ENCODE measurements at places on chromosomes 13 and 19. TPM values are rescaled to one million over a fixed set of nuclear protein-coding genes. Genes with fewer than 3 reads are reported as not detected.

Gene MTIF3
- 54.7 TPM for total RNA-seq

Gene ZNF835
- total RNA-seq, result 0.93 TPM

Gene KLF1
- not detected for total RNA-seq

Gene GRIN2D
- total RNA-seq, result 5.0 TPM

Gene ZNF493
- 2.3 TPM for total RNA-seq

Gene HMG20B
- 92.5 TPM for total RNA-seq

Gene ICAM4
- 4.1 TPM for total RNA-seq

Gene CPB2
- total RNA-seq, result not detected

Gene TMEM145
- total RNA-seq, result not detected

Gene CYP2A7
- not detected for total RNA-seq

Gene PSG11
- not detected for total RNA-seq

Gene ZNF429
- total RNA-seq, result 6.0 TPM

Gene ELANE
- total RNA-seq, result 8.4 TPM

Gene SYNGR4
- not detected for total RNA-seq

Gene ABCA7
- 3.3 TPM for total RNA-seq

Gene ZNF20
- 12.5 TPM for total RNA-seq

Gene KLHL1
- total RNA-seq, result not detected

Gene CD177
- total RNA-seq, result not detected

Gene ADAMTSL5
- total RNA-seq, result 14.8 TPM

Gene GPR183
- not detected for total RNA-seq

Gene LENG9
- 10.2 TPM for total RNA-seq

Gene FFAR1
- total RNA-seq, result not detected

Gene MYO16
- total RNA-seq, result 1.1 TPM

Gene INSR
- 28.4 TPM for total RNA-seq

Gene MIDN
- total RNA-seq, result 35.2 TPM

Gene NCCRP1
- not detected for total RNA-seq

Gene ZNF471
- 4.6 TPM for total RNA-seq

Gene PRRG2
- total RNA-seq, result not detected

Gene OR4F17
- not detected for total RNA-seq

Gene IFNL1
- not detected for total RNA-seq

Gene TBXA2R
- 1.4 TPM for total RNA-seq

Gene STOML3
- not detected for total RNA-seq

Gene PRTN3
- not detected for total RNA-seq

Gene CLEC17A
- total RNA-seq, result not detected

Gene MICOS13
- 45.6 TPM for total RNA-seq

Gene HNRNPA1L2
- 1.1 TPM for total RNA-seq

Gene FFAR3
- total RNA-seq, result 0.12 TPM

Gene TTC9B
- total RNA-seq, result not detected

All from pericardium fibroblast (primary cell).